ENCODE measurements at places on chromosomes 2 and 18. TPM values are rescaled to one million over a fixed set of nuclear protein-coding genes. Genes with fewer than 3 reads are reported as not detected.

The NCKAP1 gene
- 9.3 TPM for total RNA-seq

The RFTN2 gene
- total RNA-seq: not detected

The ITGA6 gene
- 8.6 TPM for total RNA-seq

The CCDC68 gene
- total RNA-seq: not detected

The NEU2 gene
- not detected for total RNA-seq

The NEURL3 gene
- 4.4 TPM for total RNA-seq

The PDE1A gene
- total RNA-seq: not detected

The VWC2L gene
- not detected for total RNA-seq

The SLC23A3 gene
- 4.0 TPM for total RNA-seq

The REG1A gene
- not detected for total RNA-seq

The TRAK2 gene
- total RNA-seq: 20.8 TPM

The MREG gene
- total RNA-seq: 9.0 TPM

The C2orf80 gene
- not detected for total RNA-seq

The CCDC74B gene
- total RNA-seq: 2.2 TPM

The CHRND gene
- total RNA-seq: not detected

- DNase-seq: no peak
These were observed 27.6 kb upstream of the FANCL start for GRCh38 chr2:58268685-58269084.

GRCh38 chr2:10254373-10255188 is 48.1 kb upstream of the HPCAL1 start:
- DNase-seq: no peak

- no peak for DNase-seq
These were observed 937.9 kb upstream of the LRRTM1 start for GRCh38 chr2:81242501-81242900.

- no peak for DNase-seq
These were observed 96.2 kb downstream of the COPS8 start for GRCh38 chr2:237181844-237182243.

- DNase-seq: peak; percentile 19
These were observed 123.8 kb downstream of the AKAIN1 start for GRCh38 chr18:5073026-5073944.

DNA sequence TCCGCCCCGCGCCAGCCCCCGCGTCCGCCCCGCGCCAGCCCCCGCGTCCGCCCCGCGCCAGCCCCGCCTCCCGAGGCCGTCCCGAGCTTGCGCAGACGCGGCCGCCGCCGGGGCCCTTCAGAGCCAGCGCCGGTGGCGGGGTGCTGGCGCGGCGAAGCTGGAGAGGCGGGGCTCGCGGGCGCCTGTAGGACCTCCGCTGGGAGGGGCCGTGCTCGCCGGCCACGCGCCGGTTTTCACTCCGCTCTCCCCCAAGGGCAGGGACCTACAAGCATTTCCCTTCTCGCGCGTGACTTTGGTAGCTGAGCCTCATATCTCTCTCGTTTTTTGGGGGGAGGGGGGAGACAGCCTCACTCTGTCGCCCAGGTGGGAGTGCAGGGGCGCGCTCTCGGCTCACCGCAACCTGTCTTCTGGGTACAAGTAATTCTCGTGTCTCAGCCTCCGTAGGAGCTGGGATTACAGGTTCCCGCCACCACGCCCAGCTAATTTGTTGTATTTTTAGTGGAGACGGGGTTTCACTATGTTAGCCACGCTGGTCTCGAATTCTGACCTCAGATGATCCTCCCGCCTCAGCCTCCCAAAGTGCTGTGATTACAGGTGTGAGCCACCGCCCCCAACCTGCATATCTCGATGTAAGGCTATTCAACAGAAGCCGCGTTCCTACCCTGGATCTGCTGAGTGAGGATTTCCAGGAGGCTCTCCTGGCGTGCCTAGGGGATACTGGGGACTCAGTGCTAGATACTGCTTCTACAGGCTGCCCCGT is at the start of gene ZNF514:
Gene ZNF514 (minus strand): TSS at position 159 of the 760 bp plus-strand sequence. CDS start 6,595 bp downstream, outside the sequence.
- DNase-seq: peak; percentile 87

- DNase-seq: no peak
These were observed 6.6 kb downstream of the SH3RF3 start for GRCh38 chr2:109135359-109136197.

DNA sequence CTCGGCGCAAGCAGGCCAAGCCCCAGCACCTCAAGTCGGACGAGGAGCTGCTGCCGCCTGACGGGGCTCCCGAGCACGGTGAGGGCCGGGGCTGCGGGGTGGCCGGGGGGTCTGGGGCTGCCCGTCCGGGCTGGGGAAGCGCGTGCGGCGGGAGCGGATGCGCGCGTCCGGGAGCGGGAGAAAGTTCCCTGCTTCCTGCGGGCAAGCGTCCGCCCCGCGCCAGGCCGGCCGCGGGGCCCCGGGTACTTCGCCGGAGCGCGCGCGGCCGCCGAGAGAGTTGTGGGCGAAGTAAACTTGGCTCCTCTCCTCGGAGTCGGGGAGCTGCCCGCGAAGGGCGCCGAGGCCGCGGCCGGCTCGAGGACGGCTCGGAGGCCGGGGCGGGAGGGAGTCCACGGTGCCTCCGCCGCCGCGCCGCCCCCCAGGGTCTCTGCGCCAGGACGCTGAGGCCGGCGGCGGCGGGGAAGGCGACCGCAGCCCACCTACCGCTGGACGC is 707 bp downstream of the SALL3 start:
- no peak for DNase-seq

GRCh38 chr2:169664600-169664977 is 29.6 kb downstream of the CFAP210 start:
- DNase-seq: no peak

- no peak for DNase-seq
These were observed 16.3 kb downstream of the PDE6D start for GRCh38 chr2:231764760-231765159.

- DNase-seq: no peak
These were observed 355.2 kb downstream of the GALNT13 start for GRCh38 chr2:154226931-154227330.

DNA sequence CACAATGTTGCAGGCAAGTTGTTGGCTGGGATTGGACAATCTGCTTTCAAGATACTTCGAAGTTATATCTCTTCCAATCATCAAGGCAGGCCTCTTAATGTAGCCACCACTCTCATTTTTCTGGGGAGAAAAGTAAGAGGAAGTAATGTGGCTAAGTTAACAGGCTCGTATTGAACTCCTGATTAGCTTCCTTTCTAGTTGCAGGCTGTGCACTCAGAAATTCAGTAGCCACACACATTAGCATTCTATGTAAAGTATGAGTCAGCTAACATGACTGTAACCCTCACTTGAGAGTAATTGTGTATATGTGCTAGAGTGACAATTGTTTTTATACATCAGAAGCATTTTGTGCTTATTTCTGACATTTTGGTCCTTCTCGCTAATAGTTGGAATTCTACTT is 3.3 kb downstream of the TWSG1 start:
- DNase-seq: no peak

- no peak for DNase-seq
These were observed 723.2 kb downstream of the DPP10 start for GRCh38 chr2:115165529-115166109.

- no peak for DNase-seq
These were observed 30.0 kb upstream of the KLHL29 start for GRCh38 chr2:23355001-23355400.

DNA sequence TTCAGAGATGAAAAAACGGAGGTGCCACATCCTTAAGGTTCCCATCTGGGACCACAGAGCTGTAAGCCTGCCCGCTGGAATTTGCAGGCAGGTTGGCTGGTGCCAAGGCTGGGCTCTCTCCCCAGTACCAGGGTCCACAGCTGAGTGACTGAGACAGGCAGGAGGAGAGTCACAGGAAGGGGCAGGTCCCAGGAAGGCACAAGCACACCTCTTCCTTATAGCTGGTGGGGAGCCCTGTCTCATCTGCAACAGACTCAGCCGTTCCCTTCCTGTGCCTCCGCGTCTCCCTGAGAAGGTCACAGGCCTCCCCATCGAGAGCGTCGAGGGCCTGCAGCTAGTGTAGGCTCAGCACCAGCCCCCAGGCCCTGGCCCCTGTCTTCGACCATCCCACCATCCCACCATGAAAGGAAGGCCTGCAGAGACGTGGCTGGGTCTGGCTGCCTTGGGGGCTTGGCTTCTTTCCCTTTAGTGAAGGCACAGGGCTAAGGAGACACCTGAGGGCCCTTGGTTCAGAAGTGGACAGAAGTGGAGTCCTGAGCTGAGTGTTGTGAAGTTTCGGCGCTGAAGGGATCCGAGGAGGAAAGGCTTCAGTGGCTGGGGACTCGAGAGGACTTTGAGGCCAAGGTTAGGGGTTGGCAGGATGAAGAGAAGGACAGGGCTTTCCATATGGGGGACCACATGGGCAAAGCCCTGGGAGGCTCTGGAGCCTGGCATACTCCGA is 26.8 kb downstream of the GLI2 start:
- no peak for DNase-seq

GRCh38 chr18:12287131-12287681 is 20.8 kb upstream of the TUBB6 start:
- no peak for DNase-seq

GRCh38 chr18:69250305-69251151 is 150.2 kb upstream of the DOK6 start:
- DNase-seq: no peak

- DNase-seq: no peak
These were observed 45.3 kb downstream of the RBKS start for GRCh38 chr2:27844821-27845255.

- no peak for DNase-seq
These were observed 1622.1 kb downstream of the LRP1B start for GRCh38 chr2:140508756-140509155.

GRCh38 chr2:45254025-45254424 is 244.8 kb upstream of the SIX2 start:
- no peak for DNase-seq

DNA sequence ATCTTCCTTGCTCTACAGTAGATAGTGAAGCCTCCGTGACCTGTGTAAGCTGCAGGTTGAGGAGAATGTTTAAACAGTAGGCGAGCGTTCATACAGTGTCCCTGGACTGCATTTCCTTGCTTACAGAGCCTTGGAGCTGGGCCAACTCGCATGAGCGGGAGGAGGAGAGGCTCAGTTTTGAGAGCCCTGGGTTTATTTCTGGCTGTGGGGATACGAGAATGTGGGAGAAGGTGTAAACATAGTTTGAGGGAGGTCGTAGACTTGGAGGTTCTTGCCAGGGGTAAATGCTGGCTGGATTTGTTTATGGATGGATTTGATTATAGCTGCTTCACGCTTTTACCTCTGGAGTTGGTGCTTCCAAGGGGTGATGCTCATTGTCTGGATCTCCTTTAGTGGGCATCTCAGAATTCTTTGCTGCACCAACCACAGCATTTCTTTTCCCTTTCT is 20.8 kb downstream of the CRIM1 start:
- DNase-seq: no peak

- no peak for DNase-seq
These were observed 7.9 kb upstream of the TMX3 start for GRCh38 chr18:68722821-68723220.

DNA sequence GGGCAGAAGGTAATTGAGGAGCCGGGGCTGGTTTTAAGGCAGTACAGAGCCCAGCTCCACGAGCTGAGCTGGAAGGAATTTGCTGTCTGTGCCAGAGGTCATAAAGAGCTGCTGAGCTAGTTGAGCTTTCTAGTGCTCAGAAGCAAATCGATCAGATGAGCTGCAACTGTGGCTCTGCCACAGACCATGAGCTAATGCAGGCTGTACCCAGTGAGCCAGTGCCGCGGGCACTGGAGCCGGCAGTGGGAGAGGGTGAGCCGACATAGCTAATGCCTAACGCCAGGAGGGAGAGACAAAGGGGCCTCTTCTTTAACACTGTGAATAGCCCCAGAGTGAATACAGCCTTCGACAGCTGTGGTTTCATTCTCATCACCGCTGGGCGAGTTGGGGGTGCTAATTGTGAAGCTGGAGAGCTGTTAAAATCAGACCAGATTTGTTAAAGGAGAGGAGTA is 410.1 kb upstream of the TCF4 start:
- no peak for DNase-seq

- no peak for DNase-seq
These were observed 13.7 kb upstream of the RMDN2 start for GRCh38 chr2:37911296-37911873.

DNA sequence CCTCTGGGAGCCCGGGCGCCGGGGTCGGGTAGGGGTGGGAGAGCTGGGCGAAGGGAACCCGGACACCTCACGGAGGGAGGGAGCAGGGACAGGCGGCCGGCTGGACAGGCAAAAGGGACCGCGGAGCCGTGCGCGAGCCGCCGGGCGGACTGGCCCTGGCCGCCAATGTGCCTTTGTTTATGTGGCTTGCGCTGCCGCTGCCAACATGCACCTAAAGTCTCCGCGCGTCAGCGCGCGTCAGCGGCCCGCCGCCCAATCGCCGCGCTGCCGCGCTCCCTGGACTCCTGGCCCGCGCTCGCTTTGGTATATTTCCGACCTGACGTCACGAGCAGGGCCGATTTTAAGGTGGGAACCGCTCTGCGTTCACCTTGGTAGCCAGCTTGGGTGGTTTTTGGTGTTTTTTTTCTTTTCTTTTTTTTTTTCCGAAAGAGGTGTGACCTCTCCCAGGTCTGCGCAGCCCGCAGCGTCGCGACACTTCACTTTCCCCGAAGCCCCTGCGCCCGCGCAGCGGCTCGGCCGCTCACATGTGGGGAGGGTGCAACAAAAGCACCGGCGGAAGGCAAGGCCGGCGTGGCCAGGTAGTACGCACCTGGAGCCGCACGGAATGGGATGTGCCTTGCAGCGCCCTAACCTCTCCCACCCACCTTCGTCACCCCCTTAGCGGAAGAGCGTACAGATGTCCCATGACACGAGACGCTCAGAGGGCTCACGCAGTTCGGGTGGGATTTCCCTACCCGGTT is at the start of gene NR4A2:
Gene NR4A2 (minus strand): TSS at position 188 of the 740 bp plus-strand sequence. CDS start 2,535 bp downstream, outside the sequence.
- peak; percentile 91 for DNase-seq

- no peak for DNase-seq
These were observed 100.3 kb downstream of the TTC32 start for GRCh38 chr2:19801367-19802080.
